Daoy (cell line): ENCODE measurements at places on chromosomes 5 and 9.
A peak's percentile ranks its signal among the peaks of the same experiment; 100 is the strongest.

DNA sequence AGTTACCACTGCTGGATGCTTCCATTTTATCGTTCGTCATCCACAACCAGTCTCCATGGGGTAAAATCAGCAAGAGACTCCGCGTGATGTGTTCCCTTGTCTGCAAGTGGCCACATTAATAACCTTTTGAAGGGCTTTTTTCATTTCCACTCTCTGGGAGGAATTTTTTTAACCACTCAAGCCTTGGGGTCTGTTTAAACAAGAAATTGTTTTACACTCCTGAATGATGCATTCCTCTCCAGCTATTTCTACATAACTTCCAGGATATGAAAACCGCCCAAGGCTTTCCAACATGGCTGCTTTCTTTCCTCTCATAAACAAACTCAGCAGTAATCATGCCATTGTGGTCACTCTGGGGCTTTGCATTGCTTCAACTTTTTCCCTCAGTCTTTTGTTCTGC, 217.2 kb upstream of the DAPK1 start:
- DNase-seq = peak; percentile 97

DNA sequence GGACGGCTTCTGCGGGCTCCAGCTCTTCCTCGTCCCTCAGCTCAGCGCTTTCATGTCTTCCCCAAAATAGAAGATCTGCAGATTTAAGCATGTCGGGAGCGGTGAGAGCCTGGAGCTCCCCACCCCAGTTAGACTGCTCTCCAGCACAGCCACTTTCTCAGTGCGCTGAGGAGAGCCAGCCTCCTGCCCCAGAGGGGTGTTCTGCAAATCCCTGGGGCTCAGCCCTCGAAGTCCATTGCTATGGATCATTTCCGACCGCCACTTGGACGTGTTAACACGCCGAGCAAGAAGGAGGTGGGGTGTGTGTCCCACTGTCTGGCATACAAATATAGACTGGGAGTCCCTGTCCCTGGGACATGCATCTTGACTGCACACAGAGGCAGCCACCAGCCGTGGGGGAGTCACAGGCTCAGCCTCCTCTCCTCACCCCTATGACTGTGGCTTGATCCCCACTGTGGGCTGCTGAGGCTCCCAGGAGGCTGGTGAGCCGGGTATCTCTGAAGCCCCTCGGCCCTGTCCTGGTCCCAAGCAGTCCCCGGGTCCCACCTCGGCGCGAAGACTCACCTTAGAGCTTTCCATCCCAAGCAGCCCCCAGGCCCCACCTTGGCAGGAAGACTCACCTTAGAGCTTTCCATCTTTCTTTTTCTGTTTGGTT, 30.0 kb upstream of the RNF130 start:
- no peak for DNase-seq

GRCh38 chr5:85671223-85671970, 946.3 kb upstream of the COX7C start:
- no peak for DNase-seq

GRCh38 chr9:79477241-79477840, 94.4 kb upstream of the TLE4 start:
- DNase-seq = no peak

DNA sequence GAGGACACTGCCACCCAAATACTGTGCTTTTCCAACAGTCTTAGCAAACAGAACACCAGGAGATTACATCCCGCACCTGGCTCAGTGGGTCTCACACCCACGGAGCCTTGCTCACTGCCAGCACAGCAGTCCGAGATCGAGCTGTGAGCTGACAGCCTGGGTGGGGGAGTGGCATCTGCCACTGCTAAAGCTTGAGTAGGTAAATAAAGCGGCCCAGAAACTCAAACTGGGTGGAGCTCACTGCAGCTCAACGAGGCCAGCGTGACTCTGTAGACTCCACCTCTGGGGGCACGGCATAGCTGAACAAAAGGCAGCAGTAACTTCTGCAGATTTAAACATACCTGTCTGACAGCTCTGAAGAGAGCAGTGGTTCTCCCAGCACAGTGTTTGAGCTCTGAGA, 28.8 kb downstream of the EPB41L4A start:
- no peak for DNase-seq
